ENCODE measurements at places on chromosomes 12 and 14.

- DNase-seq: no peak
These were observed 151.4 kb upstream of the DAAM1 start for GRCh38 chr14:59037086-59037485.

GRCh38 chr12:97875064-97875463 is 412.5 kb downstream of the RMST start:
- no peak for DNase-seq

- DNase-seq: no peak
These were observed 65.0 kb downstream of the FOXN4 start for GRCh38 chr12:109244073-109244472.

DNA sequence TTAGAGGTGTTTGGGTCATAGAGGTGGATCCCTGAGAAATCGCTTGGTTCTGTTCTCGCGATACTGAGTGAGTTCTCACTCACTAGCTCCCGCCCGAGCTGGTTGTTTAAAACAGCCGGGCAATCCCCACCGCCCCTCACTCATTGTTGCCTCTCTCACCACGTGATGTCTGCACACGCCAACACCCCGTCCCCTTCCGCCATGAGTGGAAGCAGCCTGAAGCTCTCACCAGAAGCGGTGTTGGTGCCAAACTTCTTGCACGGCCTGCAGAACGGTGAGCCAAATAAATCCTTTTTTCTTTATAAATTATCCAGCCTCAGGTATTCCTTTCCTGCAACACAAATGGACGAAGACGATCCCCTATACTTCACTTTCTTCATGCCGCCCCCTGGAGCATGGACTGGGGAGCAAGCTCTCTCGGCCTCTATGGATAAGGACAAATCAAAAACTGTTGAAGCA is 45.4 kb upstream of the CCND2 start:
- DNase-seq: no peak

DNA sequence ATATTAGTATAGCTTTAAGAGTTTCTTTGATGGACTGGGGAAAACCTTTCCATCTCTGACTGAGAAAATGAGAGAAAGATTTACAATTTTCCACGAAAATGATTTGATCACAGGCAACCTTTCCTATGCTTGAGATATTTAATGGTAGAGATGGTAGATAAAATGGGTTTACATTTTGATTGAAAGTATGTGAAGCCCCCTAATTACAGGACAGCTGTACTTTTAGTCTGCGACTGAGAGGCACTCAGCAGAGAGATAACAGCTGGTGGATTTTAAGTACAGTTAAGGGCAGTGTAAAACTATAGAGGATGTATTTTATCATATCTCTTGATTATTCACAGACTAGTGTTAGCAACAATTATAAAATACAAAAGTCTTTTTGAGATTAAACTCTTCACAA is 40.7 kb downstream of the C12orf50 start:
- no peak for DNase-seq

DNA sequence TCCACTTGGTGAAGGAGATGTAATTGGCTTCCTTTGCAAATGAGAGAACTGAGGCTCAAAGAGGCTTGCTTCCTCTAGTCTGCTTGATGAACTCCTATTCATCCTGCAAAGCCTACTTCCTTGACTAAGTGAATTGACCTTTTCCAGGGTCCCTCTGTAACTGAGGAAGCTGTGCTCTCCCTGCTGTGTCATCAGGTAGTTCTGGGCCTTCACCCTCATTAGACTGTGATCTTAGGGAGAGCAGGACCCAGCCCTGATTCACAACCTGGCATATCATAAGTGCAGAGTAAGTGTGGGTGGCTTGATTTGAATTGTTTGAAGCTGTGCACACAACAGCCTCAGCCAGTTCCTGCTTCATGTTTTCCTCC is 16.3 kb downstream of the ASB2 start:
- no peak for DNase-seq

DNA sequence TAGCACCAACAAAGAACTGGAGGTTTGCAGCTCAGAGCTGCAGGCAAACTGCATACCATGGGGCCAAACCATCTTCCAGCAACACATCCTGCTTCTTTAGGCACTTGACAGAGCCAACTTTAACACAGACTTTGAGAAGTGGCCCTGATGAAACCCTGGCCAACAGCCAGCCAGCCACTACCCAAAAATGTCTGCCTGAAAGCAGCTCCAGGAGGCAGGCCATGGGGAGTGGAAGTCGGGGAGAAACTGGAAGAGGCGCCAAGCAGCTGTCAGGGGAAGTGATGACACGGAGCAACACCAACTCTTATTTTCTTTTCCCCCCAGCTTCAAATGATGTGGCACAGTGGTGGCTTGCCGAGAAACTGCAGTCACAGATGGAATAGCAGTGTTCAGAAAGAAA is 110.9 kb upstream of the PLXNC1 start:
- DNase-seq: no peak

GRCh38 chr12:3147260-3147659 is 70.1 kb downstream of the TSPAN9 start:
- no peak for DNase-seq
